ENCODE measurements at places on chromosomes 1 and 21.

DNA sequence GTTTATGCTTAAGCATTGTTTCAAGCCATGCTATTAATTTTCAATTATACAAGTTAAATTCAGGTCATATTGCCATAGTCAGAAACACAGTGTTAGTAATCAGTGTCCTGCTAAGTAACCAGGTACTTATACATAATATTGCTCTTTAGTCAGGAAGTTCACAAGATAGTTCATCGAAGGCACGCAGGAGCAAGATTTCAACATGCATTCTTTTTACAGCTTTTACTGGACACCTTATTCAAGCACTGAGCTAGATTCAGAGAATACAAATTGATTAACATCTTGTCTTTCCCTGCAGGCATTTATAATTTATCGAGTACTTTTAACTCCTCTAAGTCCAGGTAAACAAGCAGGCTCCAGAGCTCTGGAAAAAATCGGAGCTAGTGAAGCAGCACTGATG, 202.3 kb upstream of the BRINP3 start:
- DNase-seq = no peak

DNA sequence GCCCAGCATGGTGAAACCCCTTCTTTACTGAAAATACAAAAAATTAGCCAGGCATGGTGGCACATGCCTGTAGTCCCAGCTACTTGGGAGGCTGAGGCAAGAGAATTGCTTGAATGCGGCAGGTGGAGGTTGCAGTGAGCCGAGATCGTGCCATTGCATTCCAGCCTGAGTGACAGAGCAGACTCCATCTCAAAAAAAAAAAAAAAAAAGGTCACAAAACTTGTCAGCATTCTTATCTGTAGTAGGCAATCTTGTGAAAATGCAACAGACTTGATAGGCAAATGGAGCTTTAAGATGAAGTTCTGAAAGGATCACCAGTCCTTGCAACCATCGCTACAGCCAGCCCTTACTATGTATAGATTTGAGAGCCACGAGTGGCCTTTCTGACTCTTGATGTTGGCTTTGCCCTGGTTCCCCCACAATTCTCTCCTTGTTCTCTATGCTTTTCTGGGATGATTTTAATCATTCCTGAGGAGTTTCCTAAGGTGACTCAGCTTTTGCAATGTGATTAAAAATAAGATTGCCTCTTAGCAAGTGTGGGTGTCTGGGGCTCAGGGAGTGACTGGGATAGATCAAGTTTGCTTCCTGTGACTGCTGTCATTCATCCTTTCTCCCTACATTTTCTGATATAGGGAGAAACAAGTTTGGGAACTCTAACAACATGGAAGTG, 7.1 kb upstream of the MAP1LC3C start:
- no peak for DNase-seq

GRCh38 chr1:107572674-107573211, 392.2 kb downstream of the VAV3 start:
- DNase-seq = no peak

GRCh38 chr1:171140401-171140800, 44.7 kb upstream of the FMO2 start:
- DNase-seq = no peak

DNA sequence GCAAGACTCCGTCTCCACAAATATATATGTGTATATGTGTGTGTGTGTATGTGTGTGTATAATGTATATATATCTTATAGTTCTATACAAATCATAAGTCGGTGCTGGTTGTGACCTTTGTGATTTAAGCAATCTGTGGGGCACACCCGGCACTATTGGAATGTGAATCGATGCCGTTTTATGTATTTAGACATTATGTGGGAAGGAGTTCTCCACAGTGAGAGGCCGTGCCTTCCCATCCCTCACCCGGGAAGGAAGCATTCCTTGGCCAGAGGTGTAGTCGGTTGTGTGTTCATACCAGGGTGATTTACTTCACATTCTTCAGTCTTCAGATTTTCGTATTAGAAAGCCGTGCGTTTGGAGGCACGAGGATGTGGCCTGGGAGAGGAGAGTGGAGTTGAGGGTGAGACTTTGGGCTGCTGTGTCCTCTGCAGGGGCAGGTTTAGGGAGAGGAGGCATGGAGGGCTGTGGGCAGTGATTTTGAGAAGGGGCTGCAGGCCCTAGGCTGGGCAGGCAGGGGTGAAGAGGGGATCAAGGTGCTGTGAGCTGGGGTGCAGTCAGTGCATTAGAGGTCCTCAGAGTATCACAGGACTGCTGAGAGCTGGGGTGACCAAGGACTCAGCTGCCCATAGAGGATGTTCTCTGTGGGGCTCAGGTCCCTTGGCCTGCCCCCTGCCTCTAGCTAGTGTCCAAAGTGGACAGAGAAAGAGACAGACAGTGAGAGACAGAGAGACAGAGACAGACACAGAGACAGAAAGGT, 57.7 kb downstream of the TRIM11 start:
- no peak for DNase-seq

GRCh38 chr1:64410217-64410616, 59.7 kb upstream of the CACHD1 start:
- DNase-seq = no peak

DNA sequence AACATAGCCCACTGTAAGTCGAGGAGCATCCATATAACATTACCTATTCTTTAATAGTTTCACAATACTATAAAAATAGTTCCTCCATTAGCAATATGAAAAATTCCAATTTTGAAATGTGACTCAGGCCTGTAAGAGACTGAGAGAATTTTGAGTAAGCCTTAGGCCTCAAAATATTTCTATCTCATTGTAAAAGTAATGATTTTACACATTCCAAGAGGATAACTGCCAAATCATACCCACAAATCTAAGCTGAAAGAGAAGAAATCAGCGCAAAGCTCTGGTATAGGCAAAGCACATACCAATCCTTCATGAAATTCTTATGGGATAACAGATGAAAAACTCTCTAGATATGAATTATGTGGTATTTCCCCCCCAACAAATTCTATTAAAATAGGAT, 144.1 kb downstream of the CDC42BPA start:
- no peak for DNase-seq

DNA sequence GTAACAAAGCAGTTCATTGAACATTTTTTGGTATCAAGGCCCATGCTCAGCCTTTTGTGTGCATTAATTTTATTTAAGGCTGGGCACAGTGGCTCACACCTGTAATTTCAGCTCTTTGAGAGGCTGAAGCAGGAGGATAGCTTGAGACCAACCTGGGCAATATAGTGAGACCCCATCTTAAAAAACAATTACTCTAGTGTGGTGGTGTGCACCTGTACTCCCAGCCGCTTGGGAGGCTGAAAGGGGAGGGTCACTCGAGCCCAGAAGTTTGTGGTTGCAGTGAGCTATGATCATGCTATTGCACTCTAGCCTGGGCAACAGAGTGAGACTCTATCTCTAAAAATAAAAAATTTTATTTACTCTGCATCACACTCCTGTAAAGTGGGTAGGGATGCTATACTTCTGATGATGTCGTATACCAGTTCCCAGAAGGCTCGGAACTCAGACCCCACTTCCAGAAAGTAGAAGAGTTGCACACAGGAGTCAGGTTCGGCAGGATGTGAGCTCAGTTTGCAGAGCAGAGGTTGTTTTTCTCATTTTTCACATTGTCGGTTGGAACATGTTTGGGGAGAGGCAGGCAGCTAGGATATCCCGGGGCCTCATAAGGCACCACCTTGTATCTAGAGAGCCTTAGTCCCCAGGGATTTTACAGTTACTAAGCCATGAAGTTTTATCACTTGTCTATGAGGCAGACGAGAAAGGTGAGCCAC, 144.6 kb downstream of the GALNT2 start:
- DNase-seq = no peak

DNA sequence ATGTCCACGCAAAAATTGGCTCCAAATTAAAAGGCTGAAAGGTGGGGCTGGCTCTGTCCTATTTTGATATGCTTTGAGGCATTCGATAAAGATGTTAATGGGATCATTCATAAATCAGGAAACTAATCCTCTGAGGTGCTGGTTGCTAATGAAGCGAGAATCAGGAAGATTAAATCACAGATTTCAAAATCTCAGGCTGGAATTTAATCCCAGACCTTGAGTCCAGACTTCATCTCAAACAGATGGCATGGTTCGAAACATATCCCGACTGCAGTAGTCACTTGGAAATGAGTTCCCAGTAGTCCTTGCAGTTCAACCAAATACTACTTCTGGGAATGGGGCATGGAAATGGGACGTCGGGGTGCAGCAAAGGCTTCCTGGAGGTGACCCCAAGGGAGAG, 4.5 kb upstream of the KLF17 start:
- no peak for DNase-seq

- no peak for DNase-seq
These were observed 32.8 kb upstream of the PTPRC start for GRCh38 chr1:198606020-198606438.

DNA sequence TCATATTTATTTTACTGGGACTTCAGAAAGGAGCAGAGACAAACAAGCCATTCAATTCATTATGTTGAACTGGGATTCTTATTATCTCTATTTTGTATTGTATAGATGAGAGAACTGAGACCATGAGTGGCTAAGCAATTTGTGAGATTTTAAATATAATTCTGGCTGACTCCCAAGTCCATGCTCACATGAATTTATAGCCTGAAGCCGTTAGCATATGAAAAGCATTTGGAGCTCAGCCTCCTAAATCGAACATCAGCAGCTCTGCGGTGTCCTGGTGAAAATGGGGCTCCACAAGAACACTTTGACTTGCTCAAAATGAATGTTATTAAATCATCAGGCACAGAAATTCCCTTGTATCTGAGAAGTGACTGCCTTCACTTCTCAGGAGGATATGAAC, 96.8 kb upstream of the DPT start:
- DNase-seq = no peak

GRCh38 chr1:72954943-72955342, 672.6 kb upstream of the NEGR1 start:
- no peak for DNase-seq

DNA sequence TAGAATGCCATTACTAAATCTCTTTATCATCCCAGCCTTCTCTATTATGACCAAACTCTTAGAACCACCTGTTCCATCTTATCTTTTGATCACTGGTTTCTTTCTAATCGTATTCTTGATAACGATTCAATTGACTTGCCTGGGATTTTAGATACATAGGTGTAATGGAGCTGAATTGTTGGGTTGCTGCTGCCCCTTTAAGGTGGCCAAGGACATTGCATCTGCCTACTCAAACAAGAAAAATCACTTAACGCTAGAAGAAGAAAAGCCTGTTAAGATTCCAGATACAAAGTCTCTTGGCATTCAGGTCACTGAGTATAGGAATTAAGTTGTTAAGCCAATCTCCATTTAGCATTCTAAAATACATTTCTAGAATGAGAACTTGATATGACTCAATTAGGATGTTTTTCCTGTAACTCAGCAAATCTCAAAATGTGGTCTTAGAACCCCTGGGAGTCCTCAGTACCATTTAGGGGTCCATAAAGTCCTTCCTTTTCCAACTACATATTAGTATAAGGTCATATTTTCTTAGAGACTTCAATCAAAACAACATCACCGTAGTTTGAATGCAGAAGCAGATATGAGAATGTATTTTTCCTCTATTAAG, 12.4 kb downstream of the NEXN start:
- DNase-seq = no peak

GRCh38 chr1:20871419-20871818, 84.3 kb upstream of the HP1BP3 start:
- DNase-seq = no peak

DNA sequence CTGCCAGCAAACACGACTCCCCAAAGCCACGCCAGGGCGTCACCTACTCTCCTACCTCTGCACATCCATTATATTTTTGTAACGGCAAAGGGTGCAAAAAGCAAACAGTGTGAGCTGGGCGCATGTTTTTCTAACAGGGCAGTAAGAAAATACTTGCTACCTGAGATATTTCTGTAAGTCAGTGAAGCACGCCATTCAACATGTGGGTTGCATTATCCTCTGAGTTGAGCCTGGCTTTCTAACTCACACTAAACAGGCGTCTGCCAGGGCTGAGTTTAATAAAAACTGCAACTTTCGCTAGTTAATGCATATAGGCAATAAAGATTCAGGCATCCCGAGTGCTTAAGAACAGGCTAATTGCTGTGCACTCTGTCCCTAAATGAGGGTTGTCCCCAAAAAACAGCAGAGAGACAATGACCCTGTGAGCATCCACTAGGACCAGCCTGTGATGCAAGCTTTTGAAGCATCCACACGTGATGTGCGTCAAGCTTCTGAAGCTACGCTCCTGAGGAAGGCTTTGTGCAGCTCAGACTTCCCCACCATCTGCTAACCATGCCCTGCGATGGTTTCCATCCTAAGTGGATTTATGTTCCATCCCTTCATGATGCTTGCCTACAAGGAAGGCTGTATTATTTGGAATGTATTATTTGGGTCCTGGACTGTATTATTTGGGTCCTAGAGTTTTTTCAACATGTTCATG, 70.0 kb upstream of the SIM2 start:
- no peak for DNase-seq

DNA sequence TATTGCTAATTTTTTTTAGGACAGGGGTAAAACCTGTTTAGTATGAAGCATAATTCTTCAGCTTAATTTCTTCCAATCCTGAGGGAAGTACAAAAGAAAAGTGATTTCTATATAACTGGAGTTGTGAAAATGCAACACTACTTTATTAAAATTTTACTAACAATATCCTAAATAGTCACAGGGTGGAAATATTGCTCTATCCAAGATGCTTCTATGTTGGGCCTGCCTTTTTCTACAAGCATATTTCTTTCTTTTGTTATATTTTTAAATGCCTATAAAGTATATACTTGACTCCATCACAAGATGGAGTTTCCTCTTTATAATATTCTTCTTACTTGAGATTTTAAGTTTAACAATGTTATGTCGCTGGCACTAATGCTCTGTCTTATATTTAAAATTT, 37.9 kb downstream of the DTL start:
- no peak for DNase-seq

GRCh38 chr1:38814444-38814983, 45.1 kb downstream of the RRAGC start:
- DNase-seq = no peak

DNA sequence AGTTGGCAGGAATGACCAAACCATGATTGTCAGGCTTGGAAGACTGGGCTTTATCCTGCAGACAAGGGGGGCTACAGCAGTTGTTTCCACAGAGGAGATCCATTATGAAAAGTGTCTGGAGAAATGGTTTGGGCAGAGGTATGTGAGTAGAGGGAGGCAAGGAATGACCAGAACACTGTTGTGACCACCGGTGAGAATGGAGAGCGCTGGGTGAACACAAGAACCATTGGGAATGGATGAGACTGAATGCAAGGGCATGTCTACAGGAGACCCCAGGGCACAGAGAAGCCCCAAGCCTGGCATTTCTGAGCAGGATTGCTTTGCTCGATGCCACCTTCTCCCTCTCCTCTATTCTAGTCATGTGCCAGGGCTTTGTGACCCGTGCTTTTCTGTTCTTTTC, 125.1 kb downstream of the CACNA1E start:
- no peak for DNase-seq

GRCh38 chr1:177948336-177948972, 21.4 kb downstream of the SEC16B start:
- no peak for DNase-seq

All from stimulated activated CD8-positive, alpha-beta memory T cell treated with anti-CD3 and anti-CD28 coated beads, Interleukin-15, amount 100 ng/mL, for 48 hours (primary cell).